ENCODE measurements at places on chromosomes 7 and 10.

DNA sequence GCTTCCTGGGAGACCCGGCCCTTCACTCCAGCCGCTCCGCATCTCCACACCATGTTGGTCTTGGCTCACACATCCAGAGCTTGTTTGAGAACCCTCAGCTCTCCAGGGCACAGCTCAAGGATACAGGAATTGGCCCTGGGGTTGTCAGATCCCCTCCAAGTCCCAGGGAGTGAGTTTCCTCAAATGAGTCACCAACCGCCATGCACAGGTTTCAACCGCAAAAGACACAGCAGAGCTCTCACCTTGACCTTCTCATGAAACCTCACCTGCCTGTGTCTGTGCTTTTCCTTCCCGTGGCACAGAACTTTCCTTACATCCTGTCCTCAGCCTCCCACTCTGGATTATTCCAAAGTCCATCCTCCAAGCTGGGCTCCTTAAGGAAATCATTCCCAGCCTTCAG lies 20.6 kb downstream of the AZGP1 start:
- no peak for DNase-seq

GRCh38 chr7:42167206-42167605 lies 69.8 kb downstream of the GLI3 start:
- no peak for DNase-seq

DNA sequence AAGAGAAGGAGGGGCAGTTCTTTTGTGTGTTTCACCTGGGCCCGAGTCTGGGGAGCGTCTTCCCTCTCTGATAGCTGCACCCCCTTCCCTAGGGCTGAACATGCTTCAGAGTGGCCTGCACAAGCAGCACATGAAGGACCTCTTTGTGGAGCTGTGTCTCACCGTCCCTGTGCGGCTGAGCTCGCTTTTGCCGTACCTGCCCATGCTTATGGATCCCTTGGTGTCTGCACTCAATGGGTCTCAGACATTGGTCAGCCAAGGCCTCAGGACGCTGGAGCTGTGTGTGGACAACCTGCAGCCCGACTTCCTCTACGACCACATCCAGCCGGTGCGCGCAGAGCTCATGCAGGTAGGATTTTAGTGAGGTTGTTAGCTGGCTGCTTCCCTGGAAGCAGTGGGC lies 39.0 kb downstream of the TRRAP start:
- DNase-seq = no peak

DNA sequence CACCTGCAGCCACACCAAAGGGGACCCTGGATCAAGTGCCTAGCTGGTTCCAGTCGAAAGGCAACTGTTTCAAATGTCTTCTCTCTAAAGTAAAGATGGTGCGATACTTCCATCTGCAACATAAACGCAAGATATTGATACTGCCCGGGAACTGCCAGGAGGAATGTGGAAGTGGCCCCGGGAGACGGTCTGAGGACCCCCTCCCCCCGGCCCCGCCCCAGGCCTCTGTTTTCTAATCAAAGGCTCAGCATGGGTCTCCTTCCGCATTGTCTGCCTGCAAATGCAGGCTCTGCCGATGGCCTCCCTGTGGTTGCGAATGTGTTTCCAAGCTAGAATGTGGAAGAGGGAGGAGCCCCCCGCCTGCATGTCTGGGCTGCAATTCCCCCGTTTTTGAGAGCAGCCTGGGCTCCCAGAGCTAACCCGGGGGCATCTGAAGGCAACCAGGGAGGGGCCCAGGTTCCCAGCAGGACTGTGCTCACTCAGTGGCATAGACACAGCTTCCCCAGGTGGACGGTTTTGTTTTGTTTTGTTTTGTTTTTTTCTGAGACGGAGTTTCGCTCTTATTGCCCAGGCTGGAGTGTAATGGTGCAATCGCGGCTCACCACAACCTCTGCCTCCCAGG lies 223.9 kb upstream of the PPP2R2D start:
- DNase-seq = no peak

- no peak for DNase-seq
Measured at GRCh38 chr10:119090026-119090795, 9.6 kb upstream of the EIF3A start.

DNA sequence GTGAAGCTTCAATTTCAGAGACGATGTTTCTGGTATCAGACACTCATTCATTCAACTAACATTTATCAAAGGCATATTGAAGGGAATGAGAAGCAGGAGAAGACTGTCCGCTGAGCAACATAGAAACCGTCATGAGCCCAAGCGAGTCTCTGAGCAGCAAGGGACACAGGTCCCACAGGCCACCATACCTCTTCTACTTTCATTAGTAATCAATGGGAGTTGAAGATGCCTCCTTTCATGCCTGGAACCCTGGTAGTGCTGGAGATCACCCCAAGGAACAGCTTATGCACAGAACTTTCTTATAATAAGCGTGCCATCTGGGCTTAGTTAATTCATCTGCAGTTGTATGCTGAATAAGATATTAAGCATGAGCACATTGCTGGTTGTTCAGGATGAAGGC lies 1.2 kb downstream of the PAX4 start:
- DNase-seq = no peak
